Activated CD4-positive, alpha-beta T cell treated with anti-CD3 and anti-CD28 coated beads for 36 hours (primary cell): ENCODE measurements at places on chromosomes 6 and 20.

DNA sequence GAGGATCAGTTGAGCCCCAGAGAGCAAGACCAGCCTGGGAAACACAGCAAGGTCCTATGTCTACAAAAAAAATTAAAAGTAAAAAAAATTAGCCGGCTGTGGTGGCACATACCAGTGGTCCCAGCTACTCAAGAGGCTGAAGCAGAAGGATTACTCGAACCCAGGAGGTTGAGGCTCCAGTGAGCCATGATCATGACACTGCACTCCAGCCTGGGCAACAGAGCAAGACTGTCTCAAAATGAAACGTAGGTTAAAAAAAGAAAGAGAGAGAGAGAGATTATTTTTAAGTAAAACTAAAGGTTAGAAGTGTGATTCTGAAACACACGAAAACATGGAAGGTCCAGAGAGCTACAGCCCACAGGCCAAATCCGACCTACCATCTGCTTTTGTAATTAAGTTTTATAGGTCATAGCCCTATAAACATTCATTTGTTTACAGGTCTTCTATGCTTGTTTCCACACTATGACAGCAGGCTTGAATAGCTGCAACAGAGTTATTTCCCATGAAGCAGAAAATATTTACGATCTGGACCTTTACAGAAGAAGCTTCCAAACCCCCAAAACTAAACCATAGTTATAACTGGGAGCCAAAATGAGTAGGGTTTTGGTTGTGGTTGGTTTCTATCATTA is 279.7 kb downstream of the GMDS start:
- no peak for DNase-seq

GRCh38 chr20:10524643-10525042 is 89.5 kb downstream of the SLX4IP start:
- DNase-seq = no peak

DNA sequence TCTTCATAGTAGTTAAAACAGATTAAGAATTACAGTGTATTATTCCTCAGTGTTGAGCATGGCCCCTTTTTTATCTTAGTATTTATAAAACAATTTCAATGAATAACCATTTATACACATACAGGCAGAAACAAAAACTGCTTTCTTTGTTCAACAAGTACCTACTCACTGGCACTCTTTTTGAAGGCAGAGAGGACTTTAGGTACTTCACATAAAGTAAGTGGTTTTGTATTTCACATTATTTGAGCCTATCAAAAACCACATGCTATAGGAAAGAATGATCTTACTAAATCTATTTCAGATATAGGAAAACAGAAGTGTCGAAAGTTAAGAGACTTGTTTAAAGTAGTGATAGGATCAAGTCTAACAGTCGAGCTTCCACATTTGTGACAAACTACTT is 73.8 kb downstream of the PRKN start:
- no peak for DNase-seq

DNA sequence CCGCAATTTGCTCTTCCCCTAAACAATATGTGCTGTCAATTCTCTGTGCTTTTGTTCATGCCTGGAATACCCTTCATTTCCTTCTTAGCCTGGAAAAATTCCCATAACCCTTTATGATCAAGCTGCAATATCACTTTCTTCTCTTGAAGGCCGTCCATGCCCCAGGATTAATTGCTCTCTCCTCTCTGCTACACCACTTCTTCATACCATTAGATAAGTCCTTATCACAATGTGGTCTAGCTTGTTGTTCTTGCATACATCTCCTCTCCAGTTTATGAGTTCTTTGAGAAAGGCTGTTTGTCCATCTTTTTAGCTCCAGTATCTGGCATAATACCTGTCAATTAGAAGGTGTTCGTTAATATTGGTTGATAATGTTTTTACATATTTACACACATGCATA is 111.2 kb upstream of the SAMD5 start:
- DNase-seq = no peak

GRCh38 chr6:149228311-149228955 is 89.1 kb upstream of the TAB2 start:
- DNase-seq = no peak

DNA sequence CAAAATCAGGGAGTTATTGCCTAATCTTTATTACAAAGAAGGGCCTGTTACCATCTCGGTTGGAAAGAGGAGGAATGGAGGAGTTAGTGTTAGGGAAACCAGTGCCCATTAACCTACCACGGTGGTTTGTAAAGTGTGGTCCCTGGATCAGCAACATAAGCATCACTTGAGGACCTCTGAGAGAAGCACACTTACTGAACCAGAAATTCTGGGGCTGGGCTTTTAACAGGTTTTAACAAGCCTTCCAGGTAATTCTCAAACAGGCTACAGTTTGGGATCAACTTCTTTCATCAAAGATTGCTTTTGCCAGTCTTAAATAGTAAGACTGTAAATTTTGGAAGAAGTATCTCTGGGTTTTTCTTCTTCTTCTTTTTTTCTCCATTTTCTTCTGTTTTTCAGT is 329.5 kb upstream of the JAG1 start:
- DNase-seq = no peak

DNA sequence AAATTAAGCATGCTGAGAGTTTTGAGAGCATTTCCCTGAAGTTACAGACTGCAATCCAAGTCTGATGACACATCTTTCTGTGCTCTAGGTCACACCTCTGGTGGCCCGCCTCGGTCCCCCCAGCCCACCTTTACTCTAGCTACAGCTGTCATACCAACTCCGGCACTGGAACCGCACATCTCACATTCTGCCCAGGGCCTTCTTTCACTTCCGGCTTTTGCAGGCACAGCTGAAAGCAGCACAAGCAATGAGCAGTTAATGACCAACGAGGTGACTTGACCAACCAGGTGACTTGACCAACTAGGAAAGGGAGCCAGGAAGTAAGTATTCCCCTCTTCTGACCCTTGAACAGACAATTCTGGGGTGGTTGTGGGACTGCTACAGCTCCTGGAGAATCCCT is 88.6 kb upstream of the MOCS1 start:
- no peak for DNase-seq

DNA sequence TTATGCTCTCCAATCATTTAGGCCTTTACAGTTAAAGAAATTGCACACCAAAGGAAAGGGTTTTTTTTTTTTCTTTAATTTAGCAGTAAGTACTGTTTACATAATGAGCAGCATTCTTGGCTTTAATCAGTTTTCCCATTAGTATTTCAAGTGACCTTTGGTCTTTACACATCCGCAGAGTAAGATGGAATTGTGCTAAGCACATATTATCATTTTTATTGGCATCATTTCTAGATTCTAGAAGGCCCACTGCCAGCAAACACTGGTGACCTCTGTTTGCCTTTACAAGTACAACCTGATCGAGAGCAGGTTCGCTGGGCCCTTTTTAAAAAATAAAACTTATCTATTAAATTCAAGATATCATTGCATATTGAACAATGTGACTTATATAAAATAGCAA is 104.3 kb downstream of the ADGRG6 start:
- DNase-seq = no peak

DNA sequence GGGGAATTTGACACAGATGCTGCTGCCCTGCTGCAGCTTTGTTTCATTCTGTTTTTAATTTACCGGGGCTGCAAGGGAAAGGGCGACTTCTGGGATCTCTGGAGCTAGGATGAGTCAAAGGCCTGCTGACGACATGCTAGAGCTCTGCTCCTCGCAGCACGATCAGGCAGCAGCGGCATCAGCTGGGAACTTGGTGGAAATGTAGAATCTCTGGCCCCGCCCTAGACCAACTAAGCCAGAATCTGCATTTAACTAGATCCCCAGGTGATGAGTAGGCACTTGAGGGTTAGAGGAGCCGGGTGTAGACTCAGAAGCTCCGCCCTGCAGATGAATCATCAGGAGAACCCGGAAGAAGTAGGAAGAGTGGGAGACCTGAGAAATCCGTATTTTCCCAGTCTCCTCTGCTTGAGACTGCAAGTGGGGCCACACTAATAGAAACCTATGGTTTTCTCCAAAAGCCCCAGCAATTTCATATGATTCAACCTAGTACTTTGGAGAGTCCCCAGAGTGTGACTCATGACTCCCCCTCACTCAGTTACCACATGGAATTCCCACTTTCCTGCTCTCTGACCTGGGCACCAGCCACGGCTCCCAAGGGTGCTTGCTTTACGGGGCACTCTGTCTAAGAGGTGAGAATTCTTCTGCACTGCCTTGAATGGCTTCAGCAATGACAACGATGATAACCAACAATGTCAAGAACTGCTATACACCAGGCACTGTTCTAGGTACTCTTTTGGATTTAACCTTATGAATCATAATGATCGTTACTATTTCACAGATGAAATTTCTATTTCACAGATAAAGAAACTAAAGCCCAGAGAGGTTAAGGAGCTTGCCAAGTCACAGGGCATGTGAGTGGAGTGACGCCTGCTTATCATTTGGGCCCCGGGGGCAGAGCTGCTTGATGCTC is 18.1 kb downstream of the TUBB2B start:
- DNase-seq = peak; percentile 80

- DNase-seq = peak; percentile 67
Observed at GRCh38 chr6:3259491-3259958, 778 bp downstream of the PSMG4 start.
